Right hindlimb (tissue), 1 donor: ENCODE measurements at places on chromosomes 4 and X.
A peak's percentile ranks its signal among the peaks of the same experiment; 100 is the strongest.

DNA sequence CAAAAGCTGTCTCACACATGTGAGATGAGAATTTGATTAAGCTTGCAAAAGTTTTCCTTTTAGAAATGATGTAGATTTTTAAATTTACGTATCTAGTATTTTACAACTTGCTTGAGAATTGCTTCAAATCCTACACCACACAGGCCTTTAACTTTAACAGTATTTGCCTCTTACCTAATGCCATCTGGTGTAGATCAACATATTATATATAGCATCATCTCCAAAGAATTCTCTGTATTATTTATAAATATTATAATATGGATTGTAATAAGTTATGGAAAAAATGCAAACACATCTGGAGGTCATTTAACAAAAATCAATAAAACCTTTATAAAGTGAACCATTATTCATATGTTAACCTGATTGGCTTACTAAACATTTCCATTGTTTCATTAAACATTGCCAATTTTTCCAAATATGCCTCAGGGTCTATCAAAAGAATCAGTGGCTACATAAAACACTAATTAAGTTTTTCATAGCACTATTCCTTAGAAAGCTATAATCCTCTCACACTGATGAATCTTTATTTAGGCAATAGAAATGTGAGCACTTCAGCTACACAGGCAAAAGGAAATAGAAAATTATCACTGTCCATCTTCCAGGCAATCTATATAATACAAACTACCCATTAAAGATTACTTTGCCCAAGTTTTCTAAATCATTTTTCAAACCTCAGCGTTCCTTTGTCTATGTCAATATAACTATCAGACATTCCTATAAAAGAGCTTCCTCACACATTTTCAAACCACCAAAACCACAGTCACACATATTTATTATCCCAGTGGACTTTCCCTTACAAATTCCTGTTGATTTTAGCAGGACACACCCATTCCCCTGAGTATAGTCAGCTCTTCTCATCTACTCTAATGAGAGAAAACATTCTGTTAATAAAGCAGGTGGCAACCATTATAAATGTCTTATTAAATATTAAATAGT is 83.5 kb upstream of the INTU start:
- DNase-seq = no peak

DNA sequence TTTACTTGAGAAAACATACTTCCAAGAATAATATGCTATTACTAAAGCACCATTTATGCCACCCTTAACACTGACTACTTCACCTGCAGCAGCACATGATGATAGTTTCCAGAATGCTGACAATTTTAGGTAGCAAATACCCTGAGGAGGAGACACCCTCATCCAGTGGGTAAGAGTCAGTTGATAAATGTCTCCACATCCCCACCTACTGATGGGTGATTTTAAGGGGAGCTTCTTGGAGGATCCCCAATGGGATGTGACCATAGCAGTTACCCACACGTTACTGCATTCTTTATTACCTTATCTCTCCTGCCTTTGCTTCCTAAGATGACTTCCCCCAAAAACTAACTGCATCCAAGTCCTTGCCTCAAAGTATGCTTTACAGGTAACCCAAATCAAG is 131.2 kb upstream of the SMARCAD1 start:
- DNase-seq = no peak

DNA sequence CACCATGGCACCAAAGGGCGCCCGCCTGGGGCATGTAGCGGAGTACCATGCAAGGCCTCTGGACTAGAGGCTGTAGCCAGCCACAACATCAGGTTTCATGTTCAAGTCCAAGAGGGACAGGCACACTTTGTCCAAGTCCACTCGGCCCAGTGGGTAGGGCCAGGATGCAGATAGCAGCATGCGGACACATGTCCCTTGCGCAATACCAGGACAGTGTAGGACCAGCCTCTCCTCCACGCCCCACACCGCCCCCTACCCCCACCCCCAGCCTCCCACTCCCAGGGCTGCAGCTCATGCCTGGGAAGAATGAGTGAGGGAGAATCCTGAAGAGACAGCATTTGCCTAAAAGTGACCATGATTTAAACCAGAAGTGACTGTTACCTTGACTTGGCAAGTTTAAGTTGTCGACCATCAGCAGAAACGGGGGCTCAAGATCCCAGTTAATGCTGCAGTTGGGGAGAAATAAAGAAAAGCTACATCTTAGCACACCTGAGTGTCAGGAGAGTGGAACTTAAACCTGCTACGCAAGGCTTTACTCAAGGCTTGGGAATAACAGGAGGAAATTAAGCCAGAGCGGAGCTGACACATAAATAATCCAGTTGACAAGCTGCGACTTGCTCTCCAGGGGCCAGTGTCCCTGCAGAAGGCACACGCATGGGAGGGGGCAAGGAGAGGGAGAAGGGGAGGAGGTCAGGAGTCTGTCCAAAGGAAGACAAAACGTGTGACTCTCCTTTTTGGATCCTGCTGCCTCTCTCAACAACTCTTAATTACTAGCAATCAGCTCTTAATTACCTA is 221.7 kb downstream of the BCOR start:
- DNase-seq = no peak

GRCh38 chr4:105208561-105208960 is 61.9 kb downstream of the TET2 start:
- DNase-seq = no peak

DNA sequence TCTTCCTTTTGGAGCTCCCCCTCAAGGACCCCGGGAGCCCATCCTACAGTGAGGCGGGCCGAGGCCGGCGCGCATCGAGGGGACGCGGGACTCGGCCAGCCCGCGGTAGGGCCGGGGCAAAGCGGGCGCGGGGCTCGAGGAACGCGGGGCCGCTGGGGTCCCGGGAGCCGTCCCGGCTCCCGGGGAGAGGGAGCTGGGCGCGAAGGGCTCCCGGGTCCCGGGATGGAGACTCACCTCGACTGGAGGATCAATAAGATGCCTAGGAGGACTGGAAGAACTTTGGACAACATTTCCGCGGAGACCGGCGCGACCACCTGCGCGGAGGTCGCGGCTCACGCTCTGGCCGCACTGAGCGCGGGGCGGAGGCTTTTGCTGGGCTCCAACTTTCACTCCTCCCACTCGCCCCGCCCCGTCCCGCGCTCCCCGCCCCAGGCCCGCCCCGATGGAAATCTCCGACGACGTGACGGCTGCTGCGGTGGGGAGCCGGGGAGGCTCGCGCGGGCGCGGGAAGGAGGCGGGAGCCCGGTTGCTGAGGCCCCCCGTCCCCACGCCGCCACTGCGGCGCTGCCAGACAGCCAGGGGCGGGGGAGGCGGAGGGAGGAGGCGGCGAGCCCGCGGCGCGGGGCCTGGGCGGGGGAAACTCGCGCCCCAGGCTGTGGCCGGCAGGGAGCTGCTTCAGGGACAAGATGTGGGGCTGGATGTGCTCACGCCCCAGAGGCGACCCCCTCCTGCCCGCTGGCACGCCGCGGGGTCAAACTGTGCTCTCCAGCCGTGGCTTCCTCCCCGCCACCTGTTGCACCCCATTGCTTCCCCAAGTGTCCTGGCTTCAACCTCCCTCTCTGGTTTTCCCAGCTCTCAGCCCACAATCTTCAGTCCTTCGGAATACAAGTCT is at the start of gene GABRE:
GABRE (minus strand) TSS at position 341 of the 892 bp plus-strand sequence; CDS start at position 290, 51 bp downstream.
- DNase-seq = peak; percentile 84

GRCh38 chr4:151418856-151419255 is 9.9 kb downstream of the FHIP1A start:
- no peak for DNase-seq

DNA sequence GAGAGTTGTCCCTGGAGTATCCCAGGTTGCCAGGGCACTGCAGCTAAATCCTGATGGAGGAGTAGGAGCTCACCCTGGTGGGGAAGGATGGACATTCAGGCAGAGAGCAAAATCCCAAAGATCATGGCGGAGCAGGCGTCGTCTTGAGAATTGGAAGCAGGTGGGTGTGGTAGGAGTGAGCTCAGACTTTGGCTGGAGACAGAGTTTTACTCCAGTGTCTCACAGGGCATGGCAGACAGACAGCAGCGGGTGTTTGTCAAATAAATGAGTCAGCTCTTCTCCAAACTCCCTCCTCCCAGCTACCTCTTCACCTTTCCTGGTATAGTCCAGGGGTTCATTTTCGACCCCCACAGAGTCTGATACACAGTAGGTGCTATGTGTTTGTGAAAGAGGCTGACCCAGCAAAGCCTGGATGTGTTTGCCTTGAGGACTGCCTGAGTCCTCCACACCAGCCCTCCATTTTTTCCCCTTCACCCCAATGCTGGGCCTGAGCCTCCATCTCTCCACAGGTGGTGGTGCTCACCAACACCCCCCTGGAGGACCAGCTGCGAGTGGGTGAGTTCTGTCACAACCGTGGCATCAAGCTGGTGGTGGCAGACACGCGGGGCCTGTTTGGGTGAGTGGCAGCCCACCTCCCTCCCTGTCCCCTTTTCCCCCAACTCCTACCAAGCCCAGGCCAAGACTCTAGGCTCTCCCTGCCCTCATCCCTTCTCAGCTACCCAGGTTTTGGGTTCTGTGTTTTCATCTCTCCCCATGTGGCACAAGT is 6.9 kb downstream of the UBA1 start:
- DNase-seq = peak; percentile 31
